ENCODE measurements at places on chromosomes 1 and 21.

GRCh38 chr1:233299450-233299849 lies 3.9 kb upstream of the PCNX2 start:
- no peak for DNase-seq

- no peak for DNase-seq
Observed at GRCh38 chr1:158324395-158324794, 6.9 kb downstream of the CD1B start.

DNA sequence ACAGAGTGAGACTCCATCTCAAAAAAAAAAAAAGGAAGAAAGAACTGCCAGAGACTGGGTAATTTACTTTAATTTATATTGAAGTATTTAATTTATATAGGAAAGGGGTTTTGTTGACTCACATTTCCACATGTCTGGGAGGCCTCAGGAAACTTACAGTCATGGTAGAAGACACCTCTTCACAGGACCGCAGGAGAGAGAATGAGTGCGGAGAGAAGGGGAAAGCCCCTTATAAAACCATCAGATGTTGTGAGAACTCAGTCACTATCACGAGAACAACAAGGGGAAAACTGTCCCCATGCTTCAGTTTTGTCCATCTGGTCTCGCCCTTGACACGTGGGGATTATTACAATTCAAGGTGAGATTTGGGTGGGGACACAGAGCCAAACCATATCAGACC lies 25.8 kb upstream of the PPP1R8 start:
- DNase-seq: no peak

- no peak for DNase-seq
Observed at GRCh38 chr21:38917043-38917774, 111.5 kb downstream of the ETS2 start.

DNA sequence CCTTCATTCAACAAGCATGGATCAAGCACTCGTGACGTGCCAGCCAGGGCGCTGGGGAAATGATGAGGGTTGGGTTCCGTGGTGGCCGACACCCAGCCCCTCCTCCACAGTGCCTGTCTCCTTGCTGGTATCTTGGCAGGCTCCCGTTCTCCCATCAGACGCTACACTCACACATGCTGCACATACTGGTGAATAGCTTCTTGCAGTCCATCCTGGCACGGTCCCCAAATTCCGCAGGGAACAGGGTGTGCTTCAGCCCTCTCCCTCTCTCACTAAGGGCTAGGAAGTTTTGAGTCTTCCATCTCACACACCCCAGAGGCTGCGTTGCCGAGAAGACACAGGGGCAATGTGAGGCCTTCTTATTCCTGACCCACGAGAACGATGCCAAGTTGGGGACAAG lies 10.1 kb upstream of the MEF2D start:
- DNase-seq: peak; percentile 67

- DNase-seq: no peak
Observed at GRCh38 chr1:119735217-119735616, 23.5 kb downstream of the PHGDH start.

DNA sequence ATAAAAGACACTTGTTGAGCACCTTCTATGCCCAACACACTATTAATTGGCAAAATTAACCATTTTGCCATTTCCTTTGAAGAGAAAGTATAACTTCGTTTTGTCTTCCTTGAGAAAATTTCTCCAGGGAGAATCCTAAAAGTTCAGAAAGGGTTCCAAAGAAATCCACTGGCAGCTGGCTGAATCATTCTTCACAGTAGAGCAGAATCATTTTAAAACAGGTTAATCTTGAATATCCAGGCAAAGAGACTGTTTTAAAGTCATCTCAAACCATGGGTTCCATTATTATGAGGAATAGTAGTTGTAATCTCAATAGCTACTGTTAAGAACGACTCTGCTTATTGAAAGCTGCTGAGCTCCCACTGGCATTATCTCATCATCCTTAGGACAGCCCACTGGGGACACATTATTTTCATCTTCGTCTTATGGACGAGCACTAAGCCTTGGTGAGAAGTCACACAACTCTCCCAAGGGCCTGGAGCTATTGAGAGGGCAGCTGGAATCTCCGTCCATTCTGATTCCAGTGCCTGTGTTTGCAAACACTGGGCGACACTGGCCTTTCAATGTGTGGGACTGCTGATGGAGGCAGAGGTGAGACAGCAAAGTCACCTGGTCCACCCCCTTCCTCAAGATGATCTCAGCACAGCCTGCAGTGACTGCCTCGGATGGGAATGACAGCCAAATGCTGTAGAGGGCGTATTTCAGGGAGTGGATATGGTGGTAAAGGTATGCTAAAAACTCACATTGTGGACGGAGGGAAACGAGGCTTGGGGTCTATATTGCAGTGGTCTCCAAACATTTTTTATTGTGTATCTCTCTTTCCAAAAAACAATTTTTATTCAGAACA lies 15.3 kb upstream of the PGBD5 start:
- DNase-seq: no peak

DNA sequence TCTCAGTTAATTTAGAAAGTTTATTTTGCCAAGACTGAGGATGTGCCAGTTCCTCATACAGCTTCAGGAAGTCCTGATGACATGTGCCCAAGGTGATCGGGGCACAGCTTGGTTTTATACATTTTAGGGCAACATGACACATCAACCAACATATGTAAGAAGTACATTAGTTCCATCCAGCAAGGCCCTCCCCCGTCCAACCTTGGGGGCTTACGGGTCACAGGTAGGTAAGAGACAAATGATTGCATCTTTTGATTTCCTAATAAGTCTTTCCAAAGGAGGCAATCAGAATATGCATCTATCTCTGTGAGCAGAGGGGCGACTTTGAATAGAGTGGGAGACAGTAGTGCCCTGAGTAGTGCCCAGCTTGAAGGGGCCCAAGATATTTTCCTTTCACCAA lies 19.6 kb upstream of the HAO2 start:
- no peak for DNase-seq

Measured in right hindlimb (tissue), 1 donor.